Fibroblast of lung (primary cell): ENCODE measurements at places on chromosomes 13 and 19.

DNA sequence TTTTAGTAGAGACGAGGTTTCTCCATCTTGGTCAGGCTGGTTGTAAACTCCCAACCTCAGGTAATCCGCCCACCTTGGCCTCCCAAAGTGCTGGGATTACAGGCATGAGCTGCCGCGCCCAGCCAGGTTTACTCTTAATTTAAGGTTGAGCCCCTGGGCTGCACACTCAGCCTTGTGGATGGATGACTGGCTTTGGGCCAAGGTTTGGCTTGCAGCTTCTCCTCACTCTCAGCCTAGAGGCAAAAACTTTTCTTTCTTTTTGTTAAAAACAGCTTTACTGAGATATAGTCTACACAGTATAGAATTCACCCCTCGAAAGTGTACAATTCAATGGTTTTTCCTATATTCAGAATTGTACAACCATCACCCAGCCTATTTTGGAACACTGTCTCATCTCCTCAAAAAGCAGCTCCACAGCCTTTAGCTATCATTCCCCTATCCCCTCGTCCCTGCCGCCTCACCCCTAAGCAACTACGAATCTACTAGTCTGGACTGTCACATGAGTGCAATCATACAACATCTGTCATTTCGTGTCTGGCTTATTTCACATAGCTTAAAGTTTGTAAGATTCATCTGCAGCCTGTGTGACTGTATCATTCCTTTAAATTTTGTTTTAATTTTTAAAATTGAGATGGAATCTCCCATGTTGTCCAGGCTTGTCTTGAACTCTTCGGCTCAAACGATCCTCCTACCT, 14.5 kb upstream of the TSPAN16 start:
- DNase-seq: no peak

DNA sequence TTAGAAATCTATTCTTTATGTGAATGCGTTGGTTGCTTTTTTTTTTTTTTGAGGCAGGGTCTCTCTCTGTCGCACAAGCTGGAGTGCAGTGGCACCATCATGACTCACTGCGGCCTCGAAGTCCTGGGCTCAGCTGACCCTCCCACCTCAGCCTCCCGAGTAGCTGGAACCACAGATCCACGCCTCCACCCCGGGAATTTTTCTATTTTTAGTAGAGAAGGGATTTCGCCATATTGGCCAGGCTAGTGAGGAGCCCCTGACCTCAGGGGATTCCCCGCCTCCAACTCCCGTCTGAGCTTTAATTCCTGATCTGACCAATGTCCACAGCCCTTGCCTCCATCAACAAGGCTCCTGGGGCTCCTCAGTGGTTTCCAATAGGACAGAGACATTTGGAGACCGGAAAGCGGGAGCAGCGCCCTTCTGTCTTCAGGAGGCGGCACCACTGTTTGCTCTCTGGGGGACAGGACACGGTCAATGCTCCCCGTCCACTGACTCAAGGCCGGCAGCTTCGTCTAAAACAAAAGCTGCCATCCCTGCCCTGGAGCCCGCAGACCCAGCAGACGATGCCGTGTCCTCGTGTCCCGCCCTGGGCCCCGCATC, 503 bp downstream of the TUBA3C start:
- no peak for DNase-seq

DNA sequence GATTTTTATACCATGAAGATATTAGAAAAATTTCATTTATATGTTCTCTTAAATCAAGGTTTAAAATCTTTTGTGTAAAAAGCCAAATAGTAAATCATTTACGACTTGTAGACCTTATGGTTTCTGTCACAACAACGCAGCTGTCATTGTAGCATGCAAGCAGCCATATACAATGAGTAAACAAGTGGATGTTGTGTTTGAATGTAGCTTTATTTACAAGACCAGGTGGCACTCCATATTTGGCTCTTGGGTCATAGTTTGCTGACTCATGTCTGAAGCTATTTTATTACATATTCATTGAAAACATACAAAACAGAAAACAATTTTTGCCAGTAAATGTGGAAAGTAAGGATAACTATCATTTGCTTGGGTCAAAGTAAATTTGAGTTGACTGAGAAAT, 930.8 kb downstream of the SLITRK5 start:
- DNase-seq: no peak

DNA sequence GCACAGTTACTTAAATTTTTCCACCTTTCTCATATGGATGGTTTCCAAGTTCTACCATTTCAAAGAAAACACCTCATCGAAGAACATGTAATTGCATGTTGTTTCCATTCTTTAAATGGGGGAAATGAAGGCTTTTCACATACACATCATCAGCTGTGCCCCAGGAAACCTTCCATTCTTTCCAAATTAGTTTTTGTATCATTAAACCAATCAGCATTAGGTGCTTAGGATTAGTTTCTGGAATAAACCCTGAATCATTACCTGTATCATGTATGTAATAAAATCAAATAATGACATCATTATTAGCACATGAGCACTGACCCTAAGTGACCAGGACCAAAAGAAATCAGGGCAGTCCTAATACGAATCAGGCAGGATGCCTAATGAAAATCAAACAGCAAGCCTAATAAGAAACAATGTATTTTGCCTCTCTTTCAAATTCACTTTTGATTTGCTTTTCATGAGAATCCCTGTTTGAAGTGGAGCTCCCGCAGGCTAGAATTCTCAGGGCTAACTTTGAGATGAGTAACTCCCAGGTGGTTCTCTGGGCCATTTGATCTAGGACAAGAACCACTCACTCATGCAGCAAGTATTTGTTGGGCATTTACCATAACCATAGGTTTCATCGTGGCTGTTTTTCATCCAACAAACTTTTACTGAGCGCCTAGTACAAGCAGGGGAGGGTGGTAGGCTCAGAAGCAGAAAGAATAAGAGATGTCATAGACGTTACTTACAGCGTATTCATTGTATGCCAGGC, 89.2 kb downstream of the MZT1 start:
- no peak for DNase-seq

- DNase-seq: no peak
Measured at GRCh38 chr19:10895920-10896319, 24.6 kb downstream of the CARM1 start.

DNA sequence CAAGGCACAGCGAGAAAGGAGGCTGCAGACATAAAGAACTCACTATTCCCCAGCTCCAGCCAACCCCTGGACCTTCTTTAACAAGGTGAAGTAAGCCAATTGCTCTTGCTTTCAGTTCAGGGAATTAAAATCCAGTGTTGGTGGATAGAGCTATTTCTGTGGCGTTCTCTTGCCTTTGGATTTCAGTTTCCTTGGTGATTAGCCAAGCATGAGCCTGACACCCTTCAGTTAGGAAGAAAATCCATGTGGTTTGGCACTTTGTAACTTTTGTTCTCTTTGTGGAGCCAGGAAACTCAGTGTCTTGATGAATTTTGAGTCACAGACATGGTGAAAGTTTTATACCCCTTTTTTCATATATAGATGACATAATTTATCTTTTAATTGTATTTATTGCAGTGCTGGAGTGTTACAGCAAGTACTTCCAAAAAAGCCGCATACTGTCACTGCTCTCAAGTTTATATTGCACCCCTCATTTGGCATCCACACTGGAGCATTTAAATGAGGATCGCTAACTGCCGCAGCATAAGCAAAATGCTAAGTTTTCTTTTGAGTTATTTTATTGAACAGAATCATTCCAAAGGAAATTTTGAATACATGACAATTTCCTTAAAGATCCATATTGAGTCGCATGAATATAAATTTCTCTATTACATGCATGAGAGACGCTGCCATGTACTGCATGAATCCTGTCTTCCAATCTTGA, 406.8 kb downstream of the MYO16 start:
- peak; percentile 3 for DNase-seq

DNA sequence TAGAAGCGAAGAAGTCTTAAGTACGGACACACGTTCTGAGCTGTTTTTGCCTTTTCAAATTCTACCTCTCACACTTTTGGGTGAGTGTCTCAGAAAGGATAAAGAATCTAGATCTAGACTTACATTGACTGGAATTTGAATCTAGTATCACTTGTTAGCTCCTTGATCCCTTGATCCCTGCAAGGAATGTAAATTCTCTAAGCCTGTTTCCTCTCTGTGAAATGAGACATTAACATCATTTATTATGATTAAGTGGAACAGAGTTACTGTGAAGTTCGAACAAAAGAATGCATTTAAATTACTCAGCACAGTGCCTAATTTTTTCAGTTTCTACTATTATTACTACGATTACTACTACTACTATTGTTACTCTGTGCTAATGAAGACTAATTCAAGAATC, 86.6 kb upstream of the POSTN start:
- DNase-seq: peak; percentile 59

- DNase-seq: no peak
Measured at GRCh38 chr13:103961784-103962183, 895.6 kb upstream of the SLC10A2 start.

- DNase-seq: peak; percentile 19
Measured at GRCh38 chr13:87128036-87128435, 543.1 kb upstream of the SLITRK5 start.

- no peak for DNase-seq
Measured at GRCh38 chr13:51828730-51829567, 16.0 kb downstream of the TMEM272 start.

GRCh38 chr19:5953680-5954213, 24.2 kb downstream of the RANBP3 start:
- peak; percentile 55 for DNase-seq

DNA sequence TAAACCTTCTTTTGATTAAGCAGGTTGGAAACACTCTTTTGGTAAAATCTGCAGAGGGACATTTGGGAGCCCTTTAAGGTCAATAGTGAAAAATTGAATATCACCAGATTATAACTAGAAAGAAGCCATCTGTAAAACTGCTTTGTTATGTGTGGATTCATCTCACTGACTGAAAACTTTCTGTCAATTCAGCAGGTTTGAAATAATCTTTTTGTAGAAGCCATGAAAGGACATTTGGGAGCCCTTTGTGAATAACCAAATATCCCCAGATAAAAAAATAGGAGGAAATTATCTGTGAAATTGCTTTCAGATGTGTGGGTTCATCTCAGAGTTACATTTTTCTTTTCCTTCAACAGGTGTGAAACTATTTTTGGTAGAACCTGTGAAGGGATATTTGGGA, 1690.7 kb downstream of the UQCRFS1 start:
- DNase-seq: no peak

- DNase-seq: peak; percentile 37
Measured at GRCh38 chr13:42970824-42971690, 21.0 kb downstream of the EPSTI1 start.

GRCh38 chr13:24032252-24032651, 128.3 kb upstream of the SPATA13 start:
- DNase-seq: peak; percentile 93

- no peak for DNase-seq
Measured at GRCh38 chr19:40672573-40673299, 17.7 kb downstream of the NUMBL start.

DNA sequence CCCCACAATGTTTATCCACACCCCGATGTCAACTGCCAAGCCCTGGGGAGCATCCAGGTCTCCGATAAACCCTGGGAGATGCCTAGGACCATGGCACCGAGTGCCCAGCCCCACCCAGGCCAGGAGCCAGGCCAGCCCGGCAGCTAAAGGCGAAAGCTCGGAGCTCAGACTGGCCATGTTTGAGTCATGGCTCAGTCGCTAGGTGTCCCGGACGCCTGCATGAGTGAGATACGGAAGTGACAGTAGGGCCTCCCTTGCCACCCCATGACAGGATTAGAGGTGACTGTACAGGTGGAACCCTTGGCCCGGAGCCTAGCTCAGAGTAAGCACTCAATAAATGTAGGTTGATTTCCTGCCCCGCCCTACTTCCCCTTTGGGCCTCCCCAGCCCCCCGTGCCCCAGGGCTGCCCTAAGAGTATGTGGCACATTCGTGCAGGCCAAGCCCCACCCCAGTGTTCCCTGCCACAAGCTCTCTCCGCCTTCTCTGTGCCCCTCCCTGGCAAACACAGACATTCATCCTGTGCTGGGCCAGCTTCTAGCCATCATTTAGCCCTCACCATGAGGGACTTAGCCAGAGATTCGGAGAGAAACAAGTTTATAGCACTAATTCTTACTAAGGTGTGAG, 5.8 kb upstream of the TPM4 start:
- no peak for DNase-seq

DNA sequence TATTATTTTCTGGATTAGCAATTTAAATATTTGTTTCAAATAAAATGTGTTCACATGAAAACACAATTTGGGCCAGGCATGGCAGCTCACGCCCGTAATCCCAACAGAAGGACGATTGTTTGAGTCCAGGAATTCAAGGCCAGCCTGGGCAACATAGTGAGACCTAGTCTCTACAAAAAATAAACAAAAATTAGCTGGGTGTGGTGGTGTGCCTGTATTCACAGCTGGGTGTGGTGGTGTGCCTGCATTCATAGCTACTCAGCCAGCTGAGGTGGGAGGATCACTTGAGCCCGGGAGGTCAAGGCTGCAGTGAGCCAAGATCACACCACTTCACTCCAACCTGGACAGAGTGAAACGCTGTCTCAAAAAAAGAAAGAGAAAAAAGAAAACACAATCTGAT, 46.4 kb downstream of the KPNA3 start:
- no peak for DNase-seq

- no peak for DNase-seq
Measured at GRCh38 chr19:50514346-50515167, 844 bp upstream of the ASPDH start.

DNA sequence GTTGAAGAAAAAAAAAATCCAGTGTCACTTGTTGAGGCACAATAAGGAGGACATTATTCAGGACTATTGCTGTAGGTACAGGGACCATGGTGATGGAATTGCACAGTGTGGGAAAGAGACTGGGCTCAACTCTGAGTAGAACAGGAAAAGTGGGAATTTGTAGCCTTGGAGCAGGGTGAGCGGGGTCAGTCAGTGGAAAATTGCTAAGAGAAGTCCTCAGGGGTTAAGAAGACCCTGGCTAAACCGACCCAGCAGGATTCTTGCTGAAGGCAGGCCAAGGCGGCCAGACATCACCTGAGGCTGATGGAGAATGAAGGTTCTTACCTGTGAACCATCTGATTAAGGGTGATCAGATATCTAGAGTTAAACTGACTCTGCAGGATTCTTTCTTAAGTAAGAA, 12.5 kb downstream of the LAIR2 start:
- no peak for DNase-seq

DNA sequence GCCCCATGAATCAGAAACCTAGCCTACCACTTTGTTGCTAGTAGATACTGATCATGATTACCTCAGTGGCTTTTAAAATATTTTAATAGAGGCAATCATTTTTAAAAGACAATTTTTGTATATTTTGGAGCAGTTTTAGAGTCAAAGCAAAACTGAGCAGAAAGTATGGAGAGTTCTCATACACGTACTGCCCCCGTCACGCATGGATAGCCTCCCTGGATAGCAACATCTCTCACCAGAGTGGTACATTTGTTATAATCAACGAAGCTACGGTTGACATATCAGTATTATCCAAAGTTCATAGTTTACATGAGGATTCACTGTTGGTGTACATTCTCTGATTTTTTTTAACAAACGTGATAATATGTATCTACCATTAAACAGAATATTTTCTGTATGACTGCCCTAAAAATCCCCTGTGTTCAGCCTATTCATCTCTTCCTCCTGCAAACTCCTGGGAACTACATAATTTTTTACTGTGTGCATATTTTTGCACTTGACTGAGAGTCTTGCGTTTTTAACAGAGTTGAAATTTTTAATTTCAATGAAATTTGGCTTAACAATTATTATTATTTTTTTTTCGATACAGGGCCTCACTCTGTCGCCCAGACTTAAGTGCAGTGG, 1436.8 kb upstream of the PCDH9 start:
- no peak for DNase-seq
